ENCODE measurements at places on chromosomes 7 and 10.

DNA sequence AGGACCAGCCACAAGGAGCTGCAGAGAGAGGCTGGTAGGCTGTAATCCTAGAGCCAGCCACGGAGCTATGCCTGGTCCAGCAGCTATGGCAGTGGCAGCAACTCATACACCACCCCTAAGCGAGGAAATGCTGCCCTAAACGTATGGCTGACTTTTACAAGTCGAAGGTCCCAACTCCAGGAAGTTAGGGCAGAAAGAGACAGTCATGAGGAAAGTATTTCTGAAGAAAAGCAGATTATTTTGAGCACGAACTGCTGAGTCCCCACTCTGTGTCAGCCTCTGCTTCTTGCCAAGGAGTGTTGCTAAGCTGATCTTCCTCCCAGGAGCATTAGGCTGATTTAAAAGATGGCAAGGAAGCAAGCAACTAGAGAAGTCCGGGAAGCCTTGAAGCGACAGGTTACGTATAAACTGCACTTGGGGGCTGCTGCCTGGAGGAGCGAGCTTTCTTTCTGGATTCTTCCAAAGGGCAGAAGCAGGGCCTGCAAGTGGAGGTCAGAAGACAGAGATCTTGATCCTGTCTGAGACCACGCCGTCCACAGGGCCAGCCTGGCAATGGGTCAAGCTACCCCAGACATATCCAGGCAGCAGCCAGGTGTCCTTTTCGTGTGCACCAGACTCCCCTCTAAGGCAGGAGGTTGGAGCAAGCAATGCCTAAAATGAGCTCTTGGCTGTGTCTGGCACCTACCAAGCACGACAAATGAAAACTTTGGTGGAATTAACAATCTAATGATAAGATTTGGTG lies 39.4 kb downstream of the PLXNA4 start:
- DNase-seq, result no peak

GRCh38 chr7:148276314-148277041 lies 314.1 kb upstream of the C7orf33 start:
- DNase-seq, result no peak

DNA sequence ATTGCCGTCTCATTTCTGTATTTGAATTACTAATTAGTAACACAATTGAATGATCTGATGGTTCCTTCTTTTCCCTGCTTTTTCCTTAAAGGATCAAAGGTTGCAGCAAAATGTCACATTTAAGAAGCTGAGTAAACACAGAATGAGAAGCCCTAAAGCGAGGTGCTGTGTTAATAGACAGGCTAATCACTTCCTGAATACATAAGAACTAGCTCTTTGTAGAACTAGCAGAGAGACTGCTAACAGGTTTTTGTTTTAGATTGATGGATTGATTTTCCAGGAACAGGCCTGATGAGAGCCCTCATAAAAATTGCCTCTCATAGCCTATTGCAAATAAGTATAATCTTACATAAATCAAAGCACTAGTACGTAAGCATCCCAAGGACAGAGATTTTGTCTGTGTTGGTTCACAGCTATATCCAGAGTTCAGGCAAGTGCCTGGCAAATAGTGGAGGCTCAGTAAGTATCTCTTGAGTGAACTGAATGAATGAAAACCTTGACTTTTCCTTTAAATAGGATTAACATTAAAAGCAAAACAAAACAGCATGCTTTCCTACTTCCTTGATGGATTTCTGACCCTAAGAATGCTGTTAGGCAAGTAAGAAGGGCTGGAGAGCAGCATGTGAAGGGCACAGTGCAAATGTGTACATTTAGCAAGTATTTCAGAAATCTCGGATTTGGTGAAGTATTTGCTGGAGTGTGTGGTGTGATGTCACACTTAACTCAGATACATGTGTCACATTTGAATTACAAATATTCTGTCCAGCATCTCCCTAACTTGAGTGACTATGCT lies 3.3 kb downstream of the TMEM229A start:
- no peak for DNase-seq

DNA sequence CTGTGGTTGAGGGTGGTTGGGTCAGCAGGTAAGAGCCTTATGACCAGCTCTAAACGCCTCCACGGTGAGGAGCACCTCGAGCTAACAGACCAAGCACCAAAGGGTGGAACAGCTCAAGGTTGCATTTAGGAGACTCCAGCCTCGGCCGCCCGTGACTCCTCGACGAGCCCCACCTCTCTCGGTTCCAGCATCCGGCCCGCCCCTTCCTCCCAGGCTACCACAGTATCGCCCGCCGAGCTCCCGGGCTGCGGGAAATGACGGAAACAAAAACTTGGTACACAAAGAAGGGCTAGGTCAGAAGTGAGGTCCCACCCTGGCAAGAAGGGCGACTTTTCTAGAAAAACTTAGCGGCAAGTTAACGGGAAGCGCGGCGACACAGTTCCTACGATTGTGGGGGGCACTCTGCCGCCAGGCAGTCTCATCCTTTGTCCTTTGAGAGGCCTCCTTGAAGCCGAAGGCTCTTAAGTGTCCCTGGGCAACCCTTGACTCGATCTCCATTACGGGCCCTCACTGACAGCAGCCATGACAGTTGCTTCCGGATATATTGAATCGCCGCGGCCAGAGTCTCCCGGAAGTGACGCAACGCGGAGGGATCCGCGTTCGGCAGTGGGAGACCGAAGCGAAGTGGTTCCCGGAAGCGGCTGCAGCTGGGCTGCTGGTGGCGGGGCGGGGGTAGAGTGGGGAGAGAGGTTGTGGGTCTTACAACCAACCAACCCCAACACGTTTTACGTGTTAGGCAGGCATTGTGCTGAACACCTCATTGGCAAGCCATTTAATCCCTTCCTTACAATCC lies 40.2 kb upstream of the ZNF518A start:
- peak; percentile 98 for DNase-seq

DNA sequence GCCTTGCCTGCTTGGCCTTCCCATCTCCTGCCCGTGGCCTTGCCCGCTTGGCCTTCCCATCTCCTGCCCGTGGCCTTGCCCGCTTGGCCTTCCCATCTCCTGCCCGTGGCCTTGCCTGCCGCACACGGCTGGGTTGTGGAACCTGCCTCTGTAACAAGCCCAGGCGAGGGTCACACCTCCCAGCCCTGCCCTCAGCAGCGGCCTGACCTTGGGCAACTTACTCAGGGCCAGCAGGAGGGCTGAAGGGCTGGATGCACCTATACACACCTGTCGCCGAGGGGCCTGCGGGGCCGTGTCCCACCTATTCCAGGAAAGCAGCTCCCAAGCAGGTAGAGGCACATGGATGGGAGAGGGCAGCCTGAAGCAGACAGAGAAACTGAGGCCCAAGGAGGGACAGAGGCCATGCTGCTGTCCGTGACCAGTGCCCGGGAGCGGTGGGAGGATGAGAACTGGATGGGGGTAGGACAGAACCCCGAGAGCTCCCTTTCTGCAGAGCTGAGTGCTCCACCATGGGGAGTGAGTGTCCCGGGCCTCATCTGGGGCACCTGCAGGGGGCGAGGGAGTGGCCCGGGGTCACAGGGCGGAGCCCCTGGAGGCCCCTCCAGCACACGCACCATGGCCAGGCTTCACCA lies 277.6 kb downstream of the ELFN1 start:
- no peak for DNase-seq

GRCh38 chr10:24449321-24449740 lies 240.4 kb downstream of the KIAA1217 start:
- peak; percentile 41 for DNase-seq

DNA sequence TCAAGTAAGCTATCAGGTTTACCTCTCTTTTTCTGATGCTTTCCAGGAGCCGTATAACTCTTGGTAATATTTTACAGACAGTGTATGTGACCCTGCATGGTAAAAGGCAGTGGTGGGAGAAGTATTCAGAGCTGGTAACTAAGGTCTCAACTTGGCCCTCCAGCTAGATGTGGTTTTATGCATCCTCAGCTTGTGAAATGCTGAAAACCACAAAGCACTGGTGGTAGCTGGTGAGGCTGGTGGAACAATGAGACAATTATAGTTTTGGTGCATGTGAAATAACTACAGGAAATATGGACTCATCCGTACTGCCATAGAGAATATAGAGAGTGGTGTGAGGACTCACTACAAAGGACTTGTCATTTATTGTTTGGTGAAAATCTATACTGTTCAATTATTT lies 383.0 kb upstream of the PCDH15 start:
- no peak for DNase-seq

GRCh38 chr10:113494761-113495160 lies 58.1 kb upstream of the HABP2 start:
- DNase-seq, result no peak

GRCh38 chr10:104690959-104691358 lies 49.9 kb downstream of the SORCS3 start:
- no peak for DNase-seq

DNA sequence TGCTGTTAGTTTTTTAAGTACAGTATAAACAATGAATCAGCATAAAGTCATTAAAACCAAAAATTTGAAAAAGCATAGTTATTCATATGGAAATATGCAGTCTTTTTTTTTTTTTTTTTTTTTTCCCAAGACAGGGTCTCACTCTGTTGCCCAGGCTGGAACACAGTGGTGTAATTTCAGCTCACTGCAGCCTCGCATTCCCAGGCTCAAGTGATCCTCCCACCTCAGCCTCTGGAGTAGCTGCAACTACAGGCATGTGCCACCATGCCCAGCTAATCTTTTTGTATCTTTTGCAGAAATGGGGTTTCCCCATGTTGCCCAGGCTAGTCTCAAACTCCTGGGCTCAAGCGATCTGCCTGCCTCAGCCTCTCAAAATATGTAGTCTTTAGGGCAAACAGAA lies 182.0 kb downstream of the SEMA3E start:
- DNase-seq, result no peak

- no peak for DNase-seq
Observed at GRCh38 chr10:70565556-70566514, 36.7 kb downstream of the PRF1 start.

GRCh38 chr7:17646253-17646956 lies 293.9 kb downstream of the SNX13 start:
- DNase-seq, result no peak

DNA sequence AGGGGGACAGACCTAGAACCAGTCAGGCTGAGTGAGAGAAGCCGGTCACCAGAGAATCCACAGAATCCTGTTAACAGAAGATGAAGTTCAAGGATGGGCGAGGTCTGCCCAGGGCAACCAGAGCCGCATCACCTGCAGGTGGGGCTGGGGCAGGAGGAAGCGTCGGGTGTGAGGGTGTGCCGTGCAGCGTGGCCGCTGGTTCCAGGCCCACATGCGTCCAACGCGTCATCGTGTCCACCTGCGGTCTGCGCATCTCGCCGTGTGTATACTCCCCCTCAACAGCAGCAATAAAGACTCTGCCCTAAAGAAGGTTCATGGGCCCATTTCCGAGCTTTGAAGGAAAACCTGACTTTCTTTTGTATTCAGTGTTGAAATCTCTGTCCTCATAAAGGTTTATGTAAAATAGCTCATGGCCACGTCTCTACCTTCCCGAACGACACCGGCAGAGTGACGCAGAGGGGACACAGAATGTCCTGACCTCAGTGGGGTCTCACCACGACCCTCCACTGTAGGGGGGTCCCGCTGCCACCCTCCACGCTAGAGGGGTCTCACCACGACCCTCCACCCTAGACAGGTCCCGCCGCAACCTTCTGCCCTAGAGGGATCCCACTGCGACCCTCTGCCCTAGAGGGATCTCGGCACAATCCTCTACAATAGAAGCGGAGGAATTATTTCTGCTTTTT lies 446.9 kb downstream of the PTPRN2 start:
- no peak for DNase-seq

GRCh38 chr10:34941471-34942357 lies 126.6 kb upstream of the PARD3 start:
- DNase-seq, result no peak

DNA sequence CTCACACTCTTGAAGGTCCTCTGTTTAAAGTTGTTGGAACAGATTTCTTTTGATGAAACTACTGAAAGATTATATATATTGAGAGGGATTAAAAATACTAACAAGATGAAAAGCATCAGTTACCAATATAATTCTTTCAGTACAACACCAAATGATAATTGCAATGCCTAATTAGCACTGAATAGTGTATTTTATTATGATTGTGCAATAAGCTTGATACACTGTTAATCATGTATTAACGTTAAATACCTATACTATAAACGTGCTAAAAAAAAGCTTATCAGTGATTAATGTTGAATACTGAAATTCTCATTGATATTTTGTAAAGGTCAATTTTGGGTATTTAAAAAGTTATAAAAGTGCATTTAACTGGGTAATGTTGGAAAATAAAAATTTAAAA lies 61.5 kb downstream of the HIBADH start:
- no peak for DNase-seq

GRCh38 chr10:71911296-71911953 lies 52.8 kb upstream of the CHST3 start:
- no peak for DNase-seq

DNA sequence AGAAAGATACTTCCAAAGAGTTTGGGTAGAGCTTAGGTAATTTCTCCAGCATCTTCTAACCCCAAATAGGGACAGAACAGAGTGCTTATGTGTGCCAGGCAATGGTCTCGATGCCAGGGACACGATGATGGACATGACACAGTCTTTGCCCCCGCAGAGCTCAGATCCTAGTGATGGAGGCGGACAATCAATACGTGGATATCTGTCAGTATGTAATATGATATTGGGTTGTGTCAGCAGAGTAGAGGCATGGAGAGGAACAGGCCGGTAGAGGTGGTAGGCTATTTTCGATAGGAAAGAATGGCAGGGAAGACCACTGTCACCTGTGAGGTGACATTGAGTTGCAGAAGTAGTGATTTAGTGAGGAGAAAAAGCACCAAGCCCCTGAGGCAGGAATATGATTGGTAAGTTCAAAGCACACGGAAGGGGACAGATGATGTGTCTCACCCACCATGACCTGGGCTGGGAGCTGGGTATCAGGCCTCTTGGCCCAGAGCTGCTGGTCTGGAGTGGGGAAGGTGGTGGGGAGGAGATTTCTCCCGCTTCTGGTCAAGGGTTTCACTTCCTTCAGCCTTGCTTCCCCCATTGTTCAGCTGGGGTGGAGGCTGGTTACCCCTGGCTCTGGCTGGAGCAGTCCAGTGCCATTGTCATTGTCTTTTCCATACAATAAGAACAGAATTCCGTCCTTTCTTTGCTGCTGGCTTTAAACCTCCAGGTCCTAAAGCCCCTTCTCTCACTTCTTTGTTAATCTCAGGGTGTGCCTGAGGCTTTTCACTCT lies 36.0 kb upstream of the SRGN start:
- DNase-seq, result no peak

Data from kidney (tissue), 22 donors.